RWPE1 (cell line): ENCODE measurements at places on chromosomes 2 and 18.

GRCh38 chr2:181124497-181124896, 144.1 kb downstream of the UBE2E3 start:
- DNase-seq, result no peak

DNA sequence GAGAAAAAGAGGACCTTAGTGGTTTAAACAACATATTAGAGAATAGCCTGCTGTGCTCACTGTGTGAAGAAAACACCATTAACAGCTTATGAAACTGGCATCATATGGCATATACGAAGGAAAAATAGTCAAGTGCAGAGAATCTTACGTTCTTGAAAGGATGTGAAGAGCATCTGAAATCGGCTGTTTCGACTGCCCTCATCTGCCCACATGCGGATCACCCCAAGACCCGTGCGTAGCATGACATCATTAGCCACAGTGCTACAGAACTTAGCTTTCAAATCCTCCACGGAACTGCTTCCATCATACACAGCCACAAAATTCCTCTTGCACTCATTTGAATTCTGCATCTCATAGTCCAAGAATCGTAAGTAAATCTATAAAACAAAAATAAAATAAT, 84.3 kb downstream of the NETO1 start:
- DNase-seq, result no peak

DNA sequence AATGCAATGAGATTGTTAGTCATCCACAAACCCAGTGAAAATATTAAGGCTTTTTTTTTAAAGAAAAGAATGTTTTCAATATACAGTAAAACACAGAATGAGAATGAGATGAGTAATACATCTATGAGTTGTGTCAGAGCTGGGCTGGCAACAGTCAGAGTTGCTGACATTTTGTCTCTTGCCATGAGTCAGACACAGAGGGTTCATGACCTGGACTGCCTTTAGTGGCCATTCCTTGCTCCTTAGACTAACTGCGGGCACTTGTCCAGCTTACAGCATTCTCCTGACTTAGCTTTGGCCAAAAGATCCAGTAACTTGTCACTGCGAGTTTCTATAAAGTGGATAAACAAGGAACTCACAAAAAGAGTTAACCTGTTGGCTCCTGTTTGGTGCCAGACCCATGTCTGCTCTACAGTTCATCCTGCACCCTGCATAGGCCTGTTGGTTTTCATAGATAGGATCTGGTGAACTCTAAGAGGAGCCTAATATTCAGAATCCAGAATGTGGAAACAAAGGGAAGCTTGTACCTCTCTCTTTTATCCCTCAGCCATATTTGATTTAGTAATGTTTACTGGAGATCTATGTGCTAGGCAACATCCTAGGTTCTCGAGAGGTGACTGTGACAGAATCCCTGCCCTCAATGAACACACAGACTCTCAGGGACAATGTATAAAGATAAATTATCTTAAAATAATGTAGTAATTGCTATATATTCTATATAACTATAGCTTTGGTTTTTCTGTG, 391.5 kb upstream of the VWC2L start:
- peak; percentile 83 for DNase-seq

DNA sequence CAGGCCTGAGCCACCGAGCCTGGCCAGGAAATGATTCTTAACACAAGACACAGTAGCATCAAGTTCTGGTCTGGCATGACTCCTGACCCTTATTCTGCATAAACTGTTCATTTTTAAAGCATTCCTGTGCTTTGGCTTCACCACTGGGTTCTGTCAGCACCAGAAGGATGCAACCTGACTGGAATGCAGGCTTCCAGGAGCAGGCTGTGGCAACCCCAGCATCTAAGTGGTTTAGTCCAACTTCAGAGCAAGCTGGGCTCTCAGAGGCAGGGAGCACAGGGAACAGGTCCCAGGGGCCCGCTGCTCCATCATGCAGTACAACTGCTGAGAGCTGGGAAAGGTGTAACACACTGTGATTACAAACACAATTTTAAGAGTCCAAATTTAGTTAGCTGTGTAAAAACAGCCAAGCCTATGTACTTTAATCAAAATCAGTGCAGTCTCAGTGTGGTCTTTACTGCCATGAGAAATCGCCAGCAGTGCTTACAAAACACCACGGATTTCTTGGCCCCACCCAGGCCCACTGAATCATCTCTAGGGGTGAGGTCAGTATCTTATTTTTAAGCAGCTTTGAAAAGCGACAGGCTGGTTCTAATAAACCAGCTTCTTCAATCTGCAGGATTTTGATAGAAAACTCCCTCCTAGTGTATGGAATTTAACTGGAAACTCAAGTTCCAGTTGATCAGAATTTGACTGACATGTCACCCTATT, 44.4 kb upstream of the TMEM182 start:
- DNase-seq, result peak; percentile 26

- DNase-seq, result no peak
These were observed 369.6 kb downstream of the PID1 start for GRCh38 chr2:228901531-228901930.

GRCh38 chr18:46260016-46260878, 156.1 kb downstream of the HAUS1 start:
- DNase-seq, result no peak

GRCh38 chr18:8008033-8008432, 440.9 kb downstream of the PTPRM start:
- DNase-seq, result no peak

- no peak for DNase-seq
These were observed 133.3 kb downstream of the ALPK2 start for GRCh38 chr18:58495634-58496033.

DNA sequence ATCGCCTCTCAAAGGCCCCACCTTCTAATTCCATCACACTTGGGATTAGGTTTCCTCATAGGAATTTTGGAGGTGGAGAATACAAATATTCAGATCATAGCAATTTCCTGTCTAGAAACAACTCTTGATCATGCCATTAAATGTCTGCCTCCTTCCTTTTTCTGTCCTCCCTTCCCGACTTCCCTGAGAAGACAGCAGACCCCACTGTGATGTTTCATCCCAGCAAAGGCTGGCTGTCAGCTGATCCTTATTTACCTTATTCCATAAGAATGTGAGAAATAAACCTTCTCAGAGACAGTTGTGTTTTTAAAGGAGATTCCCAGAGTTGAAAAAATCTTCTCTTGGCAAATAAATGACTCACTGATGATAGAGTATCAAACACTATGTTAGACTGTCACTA, 133.9 kb downstream of the TDRD15 start:
- no peak for DNase-seq

DNA sequence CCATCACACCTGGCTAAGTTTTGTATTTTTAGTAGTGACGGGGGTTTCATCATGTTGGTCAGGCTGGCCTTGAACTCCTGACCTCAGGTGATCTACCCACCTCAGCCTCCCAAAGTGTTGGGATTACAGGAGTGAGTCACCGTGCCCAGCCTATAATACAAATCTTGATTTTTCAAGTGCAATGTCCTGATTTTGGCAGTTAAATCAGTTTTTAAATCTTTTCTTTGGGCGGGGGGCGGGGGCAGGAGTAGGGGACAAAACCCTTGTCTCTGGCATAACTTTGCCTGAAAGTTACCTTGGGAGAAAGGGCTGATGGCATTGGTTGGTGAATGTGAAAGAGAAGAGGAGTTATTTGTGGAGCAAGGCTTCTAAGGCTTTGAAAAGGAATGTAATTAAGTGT, 12.3 kb downstream of the GALNT1 start:
- no peak for DNase-seq

GRCh38 chr2:151200277-151200676, 61.4 kb downstream of the RBM43 start:
- no peak for DNase-seq

DNA sequence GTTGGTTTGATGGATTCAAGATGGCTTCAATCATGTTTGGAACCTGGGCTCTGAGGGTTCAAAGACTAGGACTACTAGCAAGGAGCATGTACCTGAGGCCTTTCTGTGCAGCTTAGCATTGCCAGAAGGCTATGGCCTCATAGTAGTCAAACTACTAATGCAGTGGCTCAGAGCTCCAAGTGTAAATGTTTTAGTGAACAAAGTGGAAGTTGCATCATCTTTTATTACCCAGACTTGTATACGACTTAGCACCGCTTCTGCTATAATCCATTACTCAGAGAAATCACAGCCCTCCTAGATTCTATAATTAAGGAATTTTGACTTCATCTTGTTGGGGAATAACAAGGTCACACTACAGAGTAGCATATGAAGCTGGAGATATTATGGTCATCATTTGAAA, 210.5 kb downstream of the ERBB4 start:
- DNase-seq, result no peak

- no peak for DNase-seq
These were observed 194.1 kb downstream of the KLHL29 start for GRCh38 chr2:23578964-23579671.

DNA sequence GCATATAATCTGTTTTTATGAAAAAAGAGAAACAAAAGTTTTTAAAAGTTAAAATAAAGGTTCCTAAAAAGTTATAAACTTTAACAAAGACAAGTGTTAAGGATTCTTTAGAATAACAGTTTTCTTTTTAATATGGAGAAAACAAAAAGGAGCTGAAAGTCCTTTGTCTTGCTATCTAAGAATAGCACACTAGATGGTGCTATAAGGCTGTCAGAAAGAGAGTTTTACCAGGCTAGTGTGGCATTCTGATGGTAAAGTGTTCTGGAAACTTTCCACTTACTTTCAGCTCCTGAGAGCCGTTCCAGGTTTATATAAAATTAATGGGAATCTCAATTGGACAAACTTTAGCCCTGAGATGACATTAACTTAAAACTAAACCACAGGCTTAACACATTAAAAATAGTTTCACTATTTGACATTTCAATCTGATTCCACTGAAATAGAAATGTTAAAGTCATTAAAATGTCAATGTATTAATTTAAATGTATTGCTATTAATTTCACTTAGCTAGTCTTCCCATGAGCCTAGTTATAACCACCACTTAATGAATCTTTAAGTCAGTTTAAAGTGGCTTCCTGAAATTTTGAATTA, 3.7 kb downstream of the FBXO48 start:
- no peak for DNase-seq

- DNase-seq, result no peak
These were observed 74.9 kb downstream of the ATL2 start for GRCh38 chr2:38301969-38302702.

DNA sequence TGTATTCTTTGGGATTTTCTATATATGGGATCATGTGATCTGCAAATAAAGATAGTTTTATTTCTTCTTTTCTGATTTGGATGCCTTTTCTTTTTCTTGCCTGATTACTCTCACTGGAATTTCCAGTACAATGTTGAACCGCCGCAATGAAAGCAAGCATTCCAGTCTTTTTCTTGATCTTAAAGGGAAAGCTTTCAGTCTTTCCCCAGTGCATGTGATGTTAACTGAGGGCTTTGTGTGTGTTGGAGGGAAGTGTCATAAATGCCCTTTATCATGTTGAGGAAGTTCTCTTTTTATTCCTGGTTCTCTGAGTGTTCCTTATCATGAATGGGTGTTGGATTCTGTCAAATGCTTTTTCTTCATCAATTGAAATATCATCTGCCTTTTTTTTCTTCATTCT, 16.9 kb upstream of the CYBRD1 start:
- DNase-seq, result no peak

GRCh38 chr2:189013031-189013430, 38.9 kb downstream of the COL3A1 start:
- no peak for DNase-seq

GRCh38 chr2:71570511-71570910, 117.2 kb downstream of the DYSF start:
- no peak for DNase-seq

GRCh38 chr2:26942543-26943295, 27.7 kb upstream of the MAPRE3 start:
- peak; percentile 53 for DNase-seq

- DNase-seq, result no peak
These were observed 124.3 kb upstream of the FOSL2 start for GRCh38 chr2:28268386-28268785.

DNA sequence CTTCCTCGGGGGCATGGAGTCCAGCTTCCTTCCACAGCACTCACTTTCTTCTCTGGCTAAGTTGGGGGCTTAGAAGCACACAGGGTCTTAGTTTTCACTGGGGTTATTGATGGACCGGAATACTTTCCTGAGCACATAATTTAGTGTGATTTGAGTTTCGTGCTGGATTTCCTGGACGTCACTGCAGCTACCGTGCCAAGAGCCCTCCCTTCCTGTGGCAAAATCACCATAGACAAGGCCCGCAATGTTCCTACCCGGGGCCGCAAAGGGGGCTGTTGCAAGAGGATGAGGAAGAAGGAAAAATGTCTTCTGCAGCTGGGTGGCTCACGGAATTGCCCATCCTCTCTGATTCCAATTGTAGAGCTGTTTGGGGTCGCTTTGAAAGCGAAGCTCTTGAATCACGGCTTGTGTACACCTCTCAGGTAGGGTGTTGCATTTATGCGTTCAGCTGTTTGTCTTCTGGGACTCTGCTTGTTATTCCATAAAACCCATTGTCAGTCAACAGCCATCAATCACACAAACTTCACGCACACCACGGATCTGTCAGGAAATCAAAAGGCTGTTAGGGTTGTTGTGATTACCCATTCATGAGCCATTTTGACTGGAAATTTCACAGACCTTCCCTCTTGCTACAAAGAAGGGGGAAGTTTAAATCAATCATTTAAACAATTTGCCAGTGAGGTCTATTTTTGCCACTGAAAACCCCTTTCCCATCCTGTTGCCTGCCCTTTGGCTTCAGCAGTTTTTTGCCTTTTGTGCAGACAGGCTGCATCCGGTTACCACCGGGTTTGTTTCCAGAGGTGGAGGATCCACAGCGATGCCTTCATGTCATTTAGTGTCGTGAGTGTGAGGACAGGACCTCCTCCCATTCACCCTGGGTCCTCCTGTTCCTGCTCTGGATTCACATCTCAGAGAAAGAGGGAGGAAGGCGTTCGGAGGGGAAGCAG, 36.0 kb downstream of the SMIM21 start:
- no peak for DNase-seq

DNA sequence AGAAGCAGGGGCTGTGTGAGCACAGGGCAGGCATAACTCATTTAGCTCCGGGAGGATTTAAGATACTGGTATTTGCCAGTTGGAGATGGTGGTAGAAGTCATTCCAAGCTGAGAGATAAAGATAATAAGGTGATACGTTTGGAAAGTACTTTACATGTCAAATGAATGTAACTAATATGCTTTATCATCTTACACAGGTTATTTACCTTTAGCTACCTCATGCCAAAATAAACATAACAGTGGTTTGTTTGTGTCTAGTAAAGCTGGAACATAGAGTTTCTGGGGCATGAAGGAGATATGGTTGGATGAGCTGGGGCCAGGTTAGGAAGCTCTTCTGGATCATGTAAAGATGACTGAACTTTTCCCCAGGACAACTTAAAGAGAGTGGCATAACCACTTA, 126.9 kb upstream of the PIK3C3 start:
- DNase-seq, result no peak

- DNase-seq, result no peak
These were observed 84.7 kb upstream of the CYRIA start for GRCh38 chr2:16750175-16750924.
